Esophagus squamous epithelium (tissue), 5 donors: ENCODE measurements at places on chromosomes 16 and 17.

GRCh38 chr17:16191604-16192003 lies 23.7 kb downstream of the NCOR1 start:
- no peak for DNase-seq
- H3K27ac ChIP-seq = no peak overlapping the region
- H3K27me3 ChIP-seq = no peaks in the 10 kb centered on the region
- H3K4me3 ChIP-seq = no peak overlapping the region
- H3K36me3 ChIP-seq = peaks cover 73% of the 10 kb centered on the region
- peaks cover 23% of the 10 kb centered on the region for H3K4me1 ChIP-seq

DNA sequence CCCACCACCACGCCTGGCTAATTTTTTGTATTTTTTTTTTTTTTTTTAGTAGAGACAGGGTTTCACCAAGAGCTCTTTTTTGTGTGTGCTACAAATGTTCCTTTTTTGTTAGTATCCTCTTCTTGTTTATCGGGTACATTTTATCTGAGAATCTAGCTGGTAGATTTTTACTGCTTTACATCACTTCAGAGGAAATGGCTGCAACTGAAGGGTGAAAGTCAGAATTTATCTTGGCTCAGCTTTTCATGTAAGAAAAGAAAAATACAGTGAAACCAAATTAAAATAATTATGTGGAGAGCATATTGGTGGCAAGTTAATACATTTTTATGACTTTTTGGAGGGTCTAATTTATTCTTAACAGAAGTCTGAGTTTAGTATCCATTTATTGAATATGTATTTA lies 26.0 kb downstream of the CBFB start:
- no peak overlapping the region for H3K4me3 ChIP-seq
- peaks cover 5% of the 10 kb centered on the region for H3K4me1 ChIP-seq
- no peaks in the 10 kb centered on the region for H3K27me3 ChIP-seq

DNA sequence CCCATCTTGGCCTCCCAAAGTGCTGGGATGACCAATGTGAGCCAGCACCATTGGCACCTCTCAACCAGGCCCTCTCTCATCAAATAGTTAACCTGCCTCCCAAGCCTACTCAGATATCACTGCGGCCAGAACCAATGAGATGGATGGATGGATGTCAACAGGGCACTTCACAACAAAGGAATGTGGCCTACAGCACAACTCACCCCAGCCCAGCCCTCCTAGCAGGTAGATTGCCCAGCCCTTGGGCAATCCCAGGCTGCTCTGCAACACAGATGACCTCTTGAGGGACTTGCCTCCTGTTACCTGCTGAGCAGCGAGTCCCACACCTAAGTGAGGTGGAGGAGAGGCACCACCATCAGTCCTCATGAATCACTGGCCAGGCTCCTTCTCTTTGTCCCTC lies 22.6 kb upstream of the KIFC3 start:
- H3K27ac ChIP-seq = no peak overlapping the region
- peaks cover 4% of the 10 kb centered on the region for H3K4me1 ChIP-seq
- H3K36me3 ChIP-seq = no peaks in the 10 kb centered on the region
- H3K27me3 ChIP-seq = no peaks in the 10 kb centered on the region
- no peak for DNase-seq

DNA sequence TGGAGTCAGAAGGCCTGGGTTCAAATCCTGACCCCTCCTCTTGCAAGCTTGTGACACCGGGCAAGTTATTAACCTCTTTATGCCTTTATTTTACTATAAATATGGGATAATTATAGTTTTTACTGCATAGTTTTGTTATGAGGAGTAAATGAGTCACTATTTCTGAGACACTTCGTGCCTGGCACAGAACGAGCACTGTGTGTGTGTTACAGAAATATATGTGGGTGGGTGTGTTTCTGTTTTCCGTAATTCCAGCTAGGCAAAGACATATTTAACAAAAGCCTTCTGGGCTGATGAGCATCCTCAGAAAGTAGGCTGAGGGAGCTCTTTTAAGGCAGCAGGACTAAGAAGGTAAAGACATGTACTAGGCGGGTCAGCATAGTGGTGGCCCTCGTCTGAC lies 417.9 kb downstream of the MAF start:
- H3K4me3 ChIP-seq = no peak overlapping the region
- no peak overlapping the region for H3K27ac ChIP-seq
- no peaks in the 10 kb centered on the region for H3K36me3 ChIP-seq

GRCh38 chr17:68418876-68419275 lies 38.4 kb downstream of the WIPI1 start:
- no peak overlapping the region for H3K4me3 ChIP-seq
- no peak overlapping the region for H3K27ac ChIP-seq
- no peak for DNase-seq
- H3K36me3 ChIP-seq = no peaks in the 10 kb centered on the region
- H3K27me3 ChIP-seq = no peaks in the 10 kb centered on the region

DNA sequence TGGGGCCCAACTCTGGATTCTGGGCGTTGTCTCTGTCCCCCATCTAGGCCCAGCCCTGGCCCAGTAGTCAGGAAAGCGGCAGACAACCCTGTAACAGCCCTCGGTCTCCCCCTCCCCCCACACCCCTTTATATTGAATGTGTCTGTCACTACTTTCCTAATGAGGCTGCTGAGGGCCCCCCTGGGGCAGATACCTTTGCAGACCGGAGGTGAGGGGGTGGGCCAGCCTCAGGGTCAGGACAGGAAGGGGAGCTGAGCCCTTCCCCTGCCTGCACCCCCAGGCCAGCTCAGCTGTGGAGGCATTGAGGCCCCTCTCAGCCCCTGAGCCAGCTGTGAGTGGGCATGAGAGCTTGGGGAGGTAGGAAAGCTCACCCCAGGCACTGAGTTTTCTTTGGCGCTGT lies 17.1 kb downstream of the RAI1 start:
- H3K4me3 ChIP-seq = no peak overlapping the region
- DNase-seq = no peak
- H3K27ac ChIP-seq = peak overlapping the region; percentile 98
- no peaks in the 10 kb centered on the region for H3K36me3 ChIP-seq
- peaks cover 85% of the 10 kb centered on the region for H3K4me1 ChIP-seq

- H3K4me1 ChIP-seq = peaks cover 22% of the 10 kb centered on the region
- H3K27ac ChIP-seq = no peak overlapping the region
- no peak overlapping the region for H3K4me3 ChIP-seq
- peak; percentile 29 for DNase-seq
- no peaks in the 10 kb centered on the region for H3K36me3 ChIP-seq
Observed at GRCh38 chr16:11309895-11310633, 28.9 kb upstream of the PRM1 start.

GRCh38 chr17:57533684-57534305 lies 211.3 kb downstream of the CCDC182 start:
- DNase-seq = no peak
- H3K4me3 ChIP-seq = no peak overlapping the region
- H3K27me3 ChIP-seq = no peaks in the 10 kb centered on the region
- peaks cover 9% of the 10 kb centered on the region for H3K4me1 ChIP-seq
- no peaks in the 10 kb centered on the region for H3K36me3 ChIP-seq
- H3K27ac ChIP-seq = no peak overlapping the region

GRCh38 chr16:14965328-14965727 lies 9.5 kb upstream of the PDXDC1 start:
- H3K27me3 ChIP-seq = no peaks in the 10 kb centered on the region
- H3K4me3 ChIP-seq = no peak overlapping the region
- no peaks in the 10 kb centered on the region for H3K36me3 ChIP-seq
- DNase-seq = no peak
- no peak overlapping the region for H3K27ac ChIP-seq

DNA sequence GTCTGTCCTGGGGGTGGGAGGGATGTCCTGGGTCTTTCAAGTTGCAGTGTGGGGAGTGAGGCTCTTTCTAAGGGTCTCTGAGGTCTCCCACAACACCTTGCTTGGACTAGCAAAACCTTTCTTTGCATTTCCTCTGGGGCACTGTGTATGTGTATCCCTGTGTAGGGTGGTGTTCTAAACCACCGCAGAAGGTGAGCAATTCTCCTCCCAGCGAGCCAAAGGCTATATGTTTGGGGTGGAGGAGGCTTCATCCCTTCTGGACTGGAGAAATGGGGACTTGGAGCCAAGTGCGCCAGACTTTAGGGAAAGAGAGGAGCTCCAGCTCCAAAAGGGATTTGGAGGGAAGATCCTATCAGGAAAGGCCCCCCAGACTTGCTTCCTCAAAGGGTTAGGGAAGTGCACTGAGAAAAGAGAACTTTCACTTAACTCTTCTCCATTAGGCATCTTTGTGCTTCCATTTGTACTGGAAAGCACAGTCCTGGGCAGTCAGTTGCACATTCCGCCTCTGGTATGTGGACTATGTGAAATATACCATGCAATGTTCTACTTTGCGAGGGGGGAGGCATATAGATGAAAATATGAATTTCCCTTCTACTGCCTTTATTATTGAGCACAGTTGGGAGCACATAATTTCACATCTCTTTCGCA lies 18.9 kb upstream of the HOXB9 start:
- H3K4me1 ChIP-seq = peaks cover 27% of the 10 kb centered on the region
- no peak for DNase-seq
- H3K27ac ChIP-seq = no peak overlapping the region

DNA sequence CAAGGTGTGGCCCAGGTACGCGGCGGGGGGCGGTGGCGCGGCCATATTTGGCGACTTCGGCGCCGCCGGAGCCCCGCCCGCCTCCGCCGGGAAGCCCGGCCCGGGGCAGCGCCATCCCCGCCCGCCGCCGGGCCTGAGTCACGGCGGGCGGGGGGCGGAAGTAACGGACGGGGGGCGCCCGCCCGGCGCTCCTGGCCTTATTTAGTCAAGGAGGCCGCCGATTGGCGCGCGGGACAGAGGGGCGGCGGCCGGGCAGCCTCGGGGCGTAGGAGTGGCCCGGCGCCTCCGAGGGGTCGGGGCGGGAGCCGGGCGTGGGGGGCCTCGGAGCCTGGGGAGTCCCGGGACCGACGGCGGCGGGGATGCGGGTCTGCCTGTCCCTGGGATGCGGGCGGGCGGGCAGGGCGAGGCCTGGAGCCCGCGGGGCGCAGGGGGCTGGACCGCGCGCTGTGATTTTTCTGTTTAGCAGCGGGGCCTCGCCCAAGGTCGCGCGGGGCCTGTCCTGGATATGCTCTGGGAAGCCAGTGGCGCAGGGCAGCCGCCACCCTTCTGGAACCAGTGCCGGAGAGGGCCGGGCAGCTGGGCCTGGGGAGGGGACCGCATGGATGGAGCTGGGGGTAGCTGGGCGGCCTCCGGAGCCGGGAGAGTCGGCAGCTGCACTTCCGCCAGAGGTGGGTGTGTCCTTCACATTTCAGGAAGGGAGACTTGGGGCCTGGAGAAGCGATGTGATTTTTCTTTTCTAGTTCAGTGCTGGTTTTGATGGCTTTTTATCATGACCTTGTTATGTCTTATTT lies 2.3 kb upstream of the ACTG1 start:
- H3K27me3 ChIP-seq = no peaks in the 10 kb centered on the region
- H3K27ac ChIP-seq = peak overlapping the region; percentile 100
- peaks cover 45% of the 10 kb centered on the region for H3K4me1 ChIP-seq
- H3K4me3 ChIP-seq = peak overlapping the region; percentile 96
- no peak for DNase-seq

DNA sequence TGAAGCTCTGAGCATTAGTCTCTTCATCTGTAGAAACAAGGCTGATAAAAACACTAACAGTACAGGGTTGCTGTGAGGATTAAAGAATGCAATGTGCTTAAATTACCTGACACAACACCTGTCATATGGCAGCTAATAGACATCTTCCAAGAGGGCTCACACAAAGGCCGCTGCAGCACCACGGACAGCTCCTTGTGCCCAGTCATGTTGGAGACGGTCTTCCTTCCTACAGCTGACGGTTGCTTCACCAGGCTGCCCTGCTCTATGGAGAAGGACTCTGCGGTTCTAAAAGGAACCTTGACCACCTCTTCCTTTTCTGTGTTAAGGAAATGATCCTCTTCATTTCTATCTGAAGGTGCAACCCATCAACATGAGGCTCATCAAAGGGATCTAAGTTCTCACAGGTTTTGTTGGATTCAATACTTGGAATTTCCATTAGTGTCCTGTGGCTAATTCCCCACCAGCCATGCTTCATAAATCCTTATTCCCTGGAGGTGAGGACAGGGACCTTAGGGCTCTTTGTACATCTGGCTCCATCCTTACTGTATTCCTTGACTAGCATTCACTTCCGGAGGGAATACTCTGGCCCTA lies 138.9 kb upstream of the CES5A start:
- no peaks in the 10 kb centered on the region for H3K27me3 ChIP-seq
- DNase-seq = no peak
- no peak overlapping the region for H3K27ac ChIP-seq
- H3K4me3 ChIP-seq = no peak overlapping the region
- H3K4me1 ChIP-seq = no peaks in the 10 kb centered on the region
- H3K36me3 ChIP-seq = no peaks in the 10 kb centered on the region

- no peaks in the 10 kb centered on the region for H3K27me3 ChIP-seq
- no peak overlapping the region for H3K27ac ChIP-seq
- DNase-seq = no peak
- no peak overlapping the region for H3K4me3 ChIP-seq
- no peaks in the 10 kb centered on the region for H3K4me1 ChIP-seq
- no peaks in the 10 kb centered on the region for H3K36me3 ChIP-seq
Observed at GRCh38 chr17:18119938-18120337, 11.4 kb downstream of the MYO15A start.

- H3K27me3 ChIP-seq = no peaks in the 10 kb centered on the region
- peaks cover 54% of the 10 kb centered on the region for H3K4me1 ChIP-seq
- peaks cover 20% of the 10 kb centered on the region for H3K36me3 ChIP-seq
- H3K27ac ChIP-seq = peak overlapping the region; percentile 14
- no peak for DNase-seq
Observed at GRCh38 chr17:38735161-38735997, 5.2 kb downstream of the CISD3 start.

DNA sequence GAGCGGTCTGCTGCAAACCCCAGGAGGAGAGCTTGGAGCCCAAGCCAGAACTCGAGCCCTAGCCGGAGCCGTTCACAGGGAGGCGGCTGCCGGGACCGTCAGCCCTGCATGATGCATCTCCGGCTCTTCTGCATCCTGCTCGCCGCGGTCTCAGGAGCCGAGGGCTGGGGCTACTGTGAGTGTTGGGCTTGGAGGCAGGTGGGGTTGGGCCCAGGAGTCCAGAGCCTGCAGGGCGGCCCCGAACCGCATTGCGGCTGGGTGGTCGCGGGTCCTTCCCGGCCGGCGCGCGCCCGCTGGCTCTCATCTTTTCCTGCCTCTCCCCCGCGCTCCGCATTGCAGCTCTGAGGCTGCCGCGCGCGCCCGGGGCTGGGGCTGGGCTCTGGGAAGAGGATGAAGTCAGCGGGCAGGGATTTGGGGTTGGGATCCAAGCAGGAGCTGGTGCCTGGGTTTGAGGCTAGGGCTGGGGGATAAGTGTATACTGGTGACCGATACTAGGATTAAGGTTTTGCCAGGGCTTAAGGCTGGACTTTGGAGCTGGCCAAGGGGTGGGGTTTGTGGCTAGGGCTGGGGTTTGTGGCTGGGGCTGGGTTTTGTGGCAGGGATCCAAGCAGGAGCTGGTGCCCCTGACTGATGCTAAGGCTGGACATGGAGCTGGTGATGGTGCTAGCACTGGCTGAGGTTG lies 532 bp downstream of the CNTNAP1 start:
- H3K4me3 ChIP-seq = peak overlapping the region; percentile 47
- peaks cover 50% of the 10 kb centered on the region for H3K4me1 ChIP-seq
- no peaks in the 10 kb centered on the region for H3K36me3 ChIP-seq
- no peak for DNase-seq

GRCh38 chr17:63961355-63962212 lies 11.1 kb downstream of the SCN4A start:
- H3K36me3 ChIP-seq = no peaks in the 10 kb centered on the region
- no peak overlapping the region for H3K27ac ChIP-seq
- peaks cover 4% of the 10 kb centered on the region for H3K4me1 ChIP-seq
- no peak overlapping the region for H3K4me3 ChIP-seq
- H3K27me3 ChIP-seq = no peaks in the 10 kb centered on the region
- no peak for DNase-seq

- H3K36me3 ChIP-seq = peaks cover 13% of the 10 kb centered on the region
- H3K4me1 ChIP-seq = peaks cover 3% of the 10 kb centered on the region
- no peak for DNase-seq
- H3K4me3 ChIP-seq = peak overlapping the region; percentile 97
Observed at GRCh38 chr17:67245694-67246402, 852 bp upstream of the HELZ start.
